Dermis blood vessel endothelial cell (primary cell): ENCODE measurements at places on chromosomes 12 and 14. TPM values are rescaled to one million over a fixed set of nuclear protein-coding genes. Genes with fewer than 3 reads are reported as not detected.

PRH2 gene
- not detected in 2 replicates for total RNA-seq

PAX9 gene
- 0.37 TPM in 1 of 2 replicates, not detected in the other for total RNA-seq

CLEC9A gene
- total RNA-seq: not detected in 2 replicates

DACT1 gene
- total RNA-seq: 0.05 and 0.34 TPM in 2 replicates

RNASE9 gene
- not detected in 2 replicates for total RNA-seq

LGALS3 gene
- 62.5 and 202 TPM in 2 replicates for total RNA-seq

RBM23 gene
- total RNA-seq: 56.3 and 116 TPM in 2 replicates

CABP1 gene
- total RNA-seq: 0.17 TPM in 1 of 2 replicates, not detected in the other

DTX1 gene
- total RNA-seq: 1.7 and 1.9 TPM in 2 replicates

TMED10 gene
- total RNA-seq: 271 and 313 TPM in 2 replicates

NGB gene
- total RNA-seq: 0.05 TPM in 1 of 2 replicates, not detected in the other

PTPRB gene
- 135 and 169 TPM in 2 replicates for total RNA-seq

ZC2HC1C gene
- 0.34 and 0.84 TPM in 2 replicates for total RNA-seq

C12orf54 gene
- total RNA-seq: not detected in 2 replicates

HECTD1 gene
- 303 and 339 TPM in 2 replicates for total RNA-seq

CELA1 gene
- not detected in 2 replicates for total RNA-seq

ST8SIA1 gene
- 0.14 and 0.17 TPM in 2 replicates for total RNA-seq

B3GNT4 gene
- 0.17 TPM in 1 of 2 replicates, not detected in the other for total RNA-seq

OR6C2 gene
- not detected in 2 replicates for total RNA-seq

GPR162 gene
- total RNA-seq: 0.93 and 1.9 TPM in 2 replicates

LRRC10 gene
- total RNA-seq: not detected in 2 replicates

AQP2 gene
- total RNA-seq: not detected in 2 replicates

TEX52 gene
- total RNA-seq: not detected in 2 replicates

TPPP2 gene
- not detected in 2 replicates for total RNA-seq

TOMM20L gene
- not detected in 2 replicates for total RNA-seq

SLC17A8 gene
- total RNA-seq: not detected in 2 replicates

KERA gene
- not detected in 2 replicates for total RNA-seq

TAS2R14 gene
- 0.74 and 2.0 TPM in 2 replicates for total RNA-seq

ASB2 gene
- total RNA-seq: 0.05 TPM in 1 of 2 replicates, not detected in the other

CCDC77 gene
- 6.6 and 14.8 TPM in 2 replicates for total RNA-seq

SFSWAP gene
- 16.9 and 20.6 TPM in 2 replicates for total RNA-seq

OR8S1 gene
- total RNA-seq: not detected in 2 replicates

PAH gene
- not detected in 2 replicates for total RNA-seq

CDCA3 gene
- total RNA-seq: 5.6 and 24.0 TPM in 2 replicates

HSPB8 gene
- 3.4 and 5.1 TPM in 2 replicates for total RNA-seq

TAS2R46 gene
- total RNA-seq: 2.4 and 3.6 TPM in 2 replicates

CLEC6A gene
- not detected in 2 replicates for total RNA-seq

PLEKHH1 gene
- 0.09 and 1.0 TPM in 2 replicates for total RNA-seq

ZFP36L1 gene
- total RNA-seq: 72.2 and 94.7 TPM in 2 replicates

SLC25A47 gene
- not detected in 2 replicates for total RNA-seq

PMCH gene
- 0.23 TPM in 1 of 2 replicates, not detected in the other for total RNA-seq

TAS2R42 gene
- not detected in 2 replicates for total RNA-seq

SMIM10L1 gene
- total RNA-seq: 6.6 and 7.4 TPM in 2 replicates

GDF3 gene
- total RNA-seq: 2.2 and 2.9 TPM in 2 replicates

GPRC5D gene
- total RNA-seq: 0.17 TPM in 1 of 2 replicates, not detected in the other

TTC6 gene
- not detected in 2 replicates for total RNA-seq

TC2N gene
- 16.8 and 24.2 TPM in 2 replicates for total RNA-seq
